Left forelimb (tissue), 1 donor: ENCODE measurements at places on chromosomes 12 and 14.

GRCh38 chr12:23703051-23703450 lies 246.4 kb downstream of the SOX5 start:
- no peak for DNase-seq

DNA sequence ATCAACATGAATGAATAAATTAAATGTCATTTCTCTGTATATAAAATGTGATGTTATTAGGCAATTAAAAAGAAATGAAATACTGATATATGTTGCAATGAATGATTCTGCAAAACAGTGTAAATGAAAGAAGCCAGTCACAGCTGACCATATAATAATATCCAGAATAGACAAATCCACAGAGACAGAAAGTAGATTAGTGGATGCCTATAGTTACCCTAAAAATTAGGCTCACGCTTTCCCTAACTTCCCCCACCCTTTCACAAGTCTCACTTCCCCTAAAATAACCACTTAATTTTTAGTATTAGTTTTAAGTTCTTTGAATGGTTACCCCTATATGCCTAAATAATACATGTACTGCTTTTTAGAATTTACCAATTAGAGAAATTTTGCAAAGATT lies 348.9 kb upstream of the FAR2 start:
- DNase-seq = no peak

DNA sequence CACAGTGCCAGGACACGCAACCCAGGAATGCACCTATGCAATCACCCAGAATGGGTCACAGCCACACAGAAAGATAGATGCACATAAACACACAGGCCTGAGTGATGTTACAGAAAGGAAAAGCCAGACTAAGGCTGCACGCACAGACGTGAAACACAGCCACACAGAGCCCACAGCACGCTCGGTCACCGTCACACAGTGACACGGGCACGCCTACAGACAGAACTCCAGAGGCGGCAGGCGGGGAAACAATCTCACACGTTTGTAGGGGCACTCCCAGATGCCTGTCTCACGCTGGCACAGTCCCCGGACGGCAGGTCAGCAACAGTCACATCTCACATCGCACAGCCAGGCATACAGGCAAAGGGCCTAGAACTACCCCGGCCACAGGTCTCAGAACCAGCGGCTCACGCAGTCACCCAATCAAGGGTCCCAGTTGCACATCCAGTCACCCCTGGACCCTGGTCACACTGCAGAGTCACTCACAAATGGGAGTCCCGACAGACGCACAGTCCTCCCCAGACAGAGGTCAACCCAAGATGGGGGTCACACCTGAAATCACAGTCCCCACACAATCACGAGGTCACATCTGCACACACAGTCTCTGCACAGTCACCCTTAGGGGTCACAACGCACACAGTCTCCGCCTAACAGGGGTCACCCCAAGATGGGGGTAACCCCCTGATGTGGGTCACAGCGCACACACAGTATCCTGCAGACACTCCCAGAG lies 790 bp downstream of the SSH1 start:
- no peak for DNase-seq

- DNase-seq = peak; percentile 86
These were observed at the start of gene FBLN5 for GRCh38 chr14:91947475-91948184. FBLN5 (minus strand) TSS chr14:91947694; CDS start chr14:91947229, 465 bp downstream.

DNA sequence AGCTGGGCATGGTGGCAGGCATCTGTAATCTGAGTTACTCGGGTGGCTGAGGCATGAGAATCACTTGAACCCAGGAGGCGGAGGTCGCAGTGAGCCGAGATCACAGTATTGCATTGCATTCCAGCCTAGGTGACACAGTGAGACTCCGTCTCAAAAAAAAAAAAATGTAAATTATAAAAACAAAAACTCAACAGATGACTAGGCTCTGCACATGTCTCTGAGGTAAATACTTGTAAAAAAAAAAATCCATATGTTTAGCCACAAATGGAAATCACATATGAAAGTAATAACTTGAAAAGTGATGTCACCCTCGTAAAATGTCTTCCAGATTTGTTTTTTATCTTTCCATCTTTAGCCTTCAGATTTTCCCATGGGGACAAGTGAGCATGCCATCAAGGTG lies 85.0 kb downstream of the KICS2 start:
- no peak for DNase-seq

DNA sequence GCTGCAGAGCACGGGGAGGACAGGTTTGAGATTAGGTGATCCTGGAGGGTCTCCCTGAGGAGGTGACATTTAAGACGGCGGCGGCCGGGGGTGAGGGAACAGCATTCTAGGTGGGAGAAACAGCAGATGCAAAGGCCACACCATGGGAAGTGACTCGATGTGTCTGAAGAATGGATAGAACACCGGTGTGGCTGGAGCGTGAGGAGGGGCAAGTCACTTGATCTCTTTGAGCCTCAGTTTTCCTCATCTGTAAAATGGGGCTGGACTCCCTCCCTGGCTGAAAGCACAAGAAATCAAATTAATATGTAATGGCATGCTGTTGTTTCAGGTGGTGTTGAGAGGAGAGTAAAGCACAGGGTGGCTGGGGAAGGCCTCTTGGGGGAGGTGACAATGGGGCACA lies 10.0 kb upstream of the NCOR2 start:
- DNase-seq = no peak

DNA sequence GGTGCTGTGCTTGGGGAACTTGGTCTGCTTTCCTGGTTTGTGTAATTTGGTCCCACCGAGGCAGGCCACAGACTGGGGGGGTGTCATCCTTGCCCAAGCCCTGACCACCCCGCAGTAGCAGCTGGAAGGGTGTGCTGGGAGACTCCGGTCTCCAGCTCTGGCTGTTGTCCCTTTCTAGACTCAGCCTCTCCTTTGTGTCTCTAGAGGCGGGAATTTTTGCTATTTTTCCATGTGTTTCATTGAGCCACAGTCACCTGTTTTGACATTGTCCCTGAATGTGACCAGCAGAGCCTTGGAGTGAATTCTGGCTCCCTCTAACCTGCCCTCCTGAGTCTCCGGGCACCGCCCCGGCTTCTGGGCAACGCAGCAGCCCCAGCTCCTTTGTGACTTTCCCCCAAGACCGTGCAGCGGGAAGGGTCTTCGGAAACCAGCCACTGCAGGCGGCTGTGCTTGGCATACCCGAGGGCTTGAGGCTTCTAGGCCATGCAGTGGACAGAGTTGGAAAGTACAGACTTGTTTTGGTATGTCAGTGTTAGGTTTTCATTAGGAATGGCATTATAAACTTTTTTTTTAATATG lies 98.6 kb downstream of the TNFAIP2 start:
- no peak for DNase-seq

DNA sequence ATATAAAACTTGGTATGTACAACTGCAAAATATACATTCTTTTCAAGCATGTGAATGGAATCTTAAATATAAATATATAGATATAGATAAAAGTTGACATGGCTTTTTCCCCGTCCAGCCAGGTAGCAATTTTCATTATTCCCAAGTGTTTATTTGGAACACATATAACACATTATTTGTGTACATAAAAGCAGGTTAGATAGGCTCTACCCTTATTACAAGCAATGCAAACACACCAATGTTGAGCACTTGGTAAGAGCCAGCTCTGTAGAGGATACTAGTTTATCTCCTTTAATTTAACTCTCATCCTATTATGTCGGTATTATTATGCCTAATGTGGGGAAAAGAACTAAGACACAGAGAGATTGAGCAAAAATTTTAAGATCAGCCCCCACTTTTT lies 7.0 kb upstream of the INSM2 start:
- DNase-seq = no peak

DNA sequence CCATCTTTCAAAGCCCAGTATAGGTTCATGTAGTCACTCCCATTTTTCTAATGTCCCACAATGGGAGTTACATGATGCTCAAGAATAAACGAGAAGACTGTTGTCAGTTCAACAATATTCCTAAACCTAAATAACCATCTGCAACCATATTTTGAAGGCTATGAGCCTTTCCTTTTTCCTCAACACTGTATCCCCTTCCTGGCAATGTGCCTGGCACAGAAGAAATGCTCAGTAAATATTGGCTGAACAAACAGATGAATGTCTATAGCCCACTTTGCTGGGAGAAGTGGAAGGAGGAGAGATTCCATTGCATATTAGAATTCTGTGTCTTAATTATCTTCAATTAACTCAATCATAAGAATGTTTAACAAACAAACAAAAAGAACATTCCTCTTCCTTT lies 6.1 kb downstream of the ARMH4 start:
- no peak for DNase-seq

GRCh38 chr14:106837870-106838269 lies 1311.5 kb downstream of the TMEM121 start:
- no peak for DNase-seq

DNA sequence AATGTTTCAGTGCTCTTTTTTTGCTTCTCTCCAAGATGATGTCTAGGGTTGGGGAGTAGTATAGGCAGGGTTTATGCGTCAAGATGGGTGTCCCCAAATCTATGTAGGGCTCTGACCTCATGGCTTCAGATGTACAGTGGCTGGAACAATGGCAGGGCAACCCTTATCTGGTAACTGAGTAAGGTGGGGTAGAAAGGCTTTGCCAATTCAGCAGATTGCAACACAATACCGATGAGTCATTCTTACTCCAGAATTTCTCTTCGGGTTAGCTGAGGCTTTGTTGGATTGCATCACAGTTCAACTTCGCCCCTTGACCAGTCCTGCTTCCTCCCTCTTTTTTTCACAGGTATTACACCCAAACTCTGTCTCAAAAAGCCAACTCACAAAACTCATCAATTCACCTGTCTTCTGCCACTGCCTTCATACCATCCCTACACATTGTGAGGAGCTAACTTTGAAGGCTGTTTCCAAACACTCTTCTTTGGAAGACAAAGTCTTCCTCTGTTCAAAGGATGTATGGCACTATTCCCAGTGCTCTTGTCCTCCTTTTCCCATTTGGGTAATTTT lies 190.2 kb upstream of the CNOT2 start:
- no peak for DNase-seq

DNA sequence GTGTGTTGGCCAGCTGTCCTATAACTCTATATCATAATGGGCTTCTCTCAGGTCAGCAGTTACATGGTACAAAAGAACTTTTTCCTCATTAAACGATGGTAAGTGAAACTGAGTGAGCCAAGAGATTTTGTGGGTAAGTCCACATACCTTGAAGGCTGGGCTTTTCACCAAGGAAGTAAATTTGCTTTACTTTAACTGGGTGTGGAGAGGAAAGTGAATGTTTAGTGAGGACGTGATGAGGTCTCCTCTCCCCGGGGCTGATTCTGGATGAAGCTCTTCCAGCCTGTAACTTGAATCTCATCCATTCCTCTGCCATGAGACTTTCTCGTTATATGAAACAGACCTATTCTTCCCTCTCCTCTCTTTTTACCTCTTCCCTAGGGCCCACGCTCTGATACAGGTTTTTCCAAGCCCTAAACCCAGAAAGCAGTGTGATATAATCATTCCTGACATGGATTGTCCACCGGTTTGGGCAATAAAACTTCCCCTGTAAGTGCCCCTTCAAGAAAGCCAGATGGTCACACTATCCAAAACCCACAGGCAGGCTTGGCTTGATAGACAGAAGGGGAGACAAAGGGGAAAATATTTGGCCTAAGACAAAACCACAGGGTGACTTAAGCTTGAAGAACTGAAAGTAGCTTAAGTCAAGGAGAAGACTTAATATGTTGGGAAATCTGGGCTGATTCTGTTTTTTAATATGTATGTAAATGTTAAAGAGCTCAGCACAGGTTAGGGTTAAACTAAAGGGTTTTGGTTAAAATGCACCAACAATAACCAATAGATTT lies 50.3 kb downstream of the CIT start:
- DNase-seq = no peak

DNA sequence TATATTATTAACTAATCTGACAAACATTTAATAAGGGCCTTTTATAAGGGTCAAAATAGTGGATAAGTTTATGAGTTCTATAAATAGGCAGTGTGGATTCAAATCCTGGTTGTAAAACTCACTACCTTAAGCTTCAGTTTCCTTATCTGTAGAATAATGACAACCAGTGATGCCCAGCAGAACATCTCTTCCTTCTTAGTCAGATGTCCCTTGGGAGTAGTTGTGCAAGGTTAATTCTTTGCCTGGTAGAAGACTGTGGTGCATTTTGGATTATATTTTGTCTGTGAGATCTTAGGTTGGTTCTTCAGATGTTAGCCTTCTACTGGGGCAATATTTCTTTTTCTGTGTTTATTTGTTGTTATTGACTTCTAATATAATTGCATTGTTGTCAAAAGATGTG lies 59.5 kb downstream of the ARID2 start:
- DNase-seq = no peak

DNA sequence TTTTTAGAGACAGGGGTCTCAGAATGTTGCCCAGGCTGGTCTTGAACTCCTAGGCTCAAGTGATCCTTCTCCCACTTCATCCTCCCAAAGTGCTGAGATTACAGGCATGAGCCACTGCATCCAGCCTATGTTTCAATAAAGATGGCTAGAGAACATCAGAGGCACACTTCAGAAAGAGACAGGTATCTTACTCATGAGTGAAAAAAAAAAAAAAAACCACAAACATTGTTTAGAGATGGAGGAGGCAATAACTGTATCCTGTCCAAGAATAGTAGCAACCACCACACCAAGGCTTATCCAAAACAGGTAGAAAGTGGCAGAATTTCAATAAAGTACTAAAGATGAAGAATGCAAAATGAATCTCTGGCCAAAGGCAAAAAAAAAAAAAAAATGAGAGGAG lies 30.3 kb downstream of the EEA1 start:
- no peak for DNase-seq

DNA sequence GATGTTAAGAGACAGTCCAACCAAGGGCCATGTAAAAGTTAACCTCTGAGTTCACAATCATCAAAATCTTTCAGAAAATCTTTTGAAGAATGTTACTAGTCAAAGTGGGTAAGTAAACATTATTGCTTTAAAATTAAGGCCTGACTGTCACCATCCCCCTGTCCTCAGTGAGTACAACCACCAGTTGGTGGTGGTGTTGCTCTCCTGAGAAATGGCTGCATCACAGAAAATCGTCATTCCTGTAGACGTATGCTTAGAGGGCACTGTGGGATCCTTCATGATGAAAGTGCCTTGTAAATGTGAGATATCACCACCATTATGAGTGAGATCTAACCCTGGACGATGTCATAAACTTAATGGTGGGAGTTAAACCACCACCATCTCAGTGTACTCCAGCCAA lies 451.2 kb downstream of the RPS29 start:
- no peak for DNase-seq
